DMS 273 treated with DMSO at 0.1 percent for 48 hours (cell line): ENCODE measurements at places on chromosomes 4 and X.

DNA sequence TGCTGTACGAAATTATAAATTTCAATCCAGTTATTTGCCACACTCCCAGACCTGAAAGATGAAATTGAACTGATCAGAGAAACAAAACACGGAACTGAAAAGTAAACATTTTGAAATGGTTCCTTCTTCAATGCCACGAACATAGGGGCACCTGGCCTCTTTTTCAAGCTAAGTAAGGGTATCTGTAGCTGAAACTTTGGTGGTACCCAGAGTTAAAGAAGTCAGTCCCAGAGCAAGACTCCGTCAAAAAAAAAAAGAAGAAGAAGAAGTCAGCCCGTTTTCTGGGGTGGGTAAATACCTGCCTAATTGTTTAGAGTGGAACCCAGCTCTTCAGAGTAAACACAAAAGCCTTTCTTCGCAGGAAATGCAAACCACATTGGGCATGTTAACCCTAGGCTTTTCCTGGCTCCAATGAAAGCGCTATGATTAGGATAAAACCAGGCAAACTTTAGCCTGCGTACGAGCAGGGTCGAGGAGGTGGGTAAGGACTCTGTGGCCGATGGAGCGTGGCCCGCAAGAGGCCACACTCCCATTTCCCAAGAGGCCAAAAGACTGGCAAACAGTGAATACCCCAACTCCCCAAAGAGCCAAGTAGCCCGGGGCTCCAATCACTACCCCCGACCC lies 1.3 kb downstream of the ANTXR2 start:
- no peak for DNase-seq

GRCh38 chr4:118835571-118836300 lies at the start of gene SEC24D:
TSS of gene SEC24D (minus strand) at chr4:118836126. CDS start at chr4:118833696, 2,430 bp downstream.
- DNase-seq, result peak; percentile 50

GRCh38 chrX:123961268-123962005 lies at the start of gene STAG2:
TSS of gene STAG2 (plus strand) at chrX:123961706. CDS start at chrX:124022628, 60,922 bp downstream.
- peak; percentile 73 for DNase-seq

DNA sequence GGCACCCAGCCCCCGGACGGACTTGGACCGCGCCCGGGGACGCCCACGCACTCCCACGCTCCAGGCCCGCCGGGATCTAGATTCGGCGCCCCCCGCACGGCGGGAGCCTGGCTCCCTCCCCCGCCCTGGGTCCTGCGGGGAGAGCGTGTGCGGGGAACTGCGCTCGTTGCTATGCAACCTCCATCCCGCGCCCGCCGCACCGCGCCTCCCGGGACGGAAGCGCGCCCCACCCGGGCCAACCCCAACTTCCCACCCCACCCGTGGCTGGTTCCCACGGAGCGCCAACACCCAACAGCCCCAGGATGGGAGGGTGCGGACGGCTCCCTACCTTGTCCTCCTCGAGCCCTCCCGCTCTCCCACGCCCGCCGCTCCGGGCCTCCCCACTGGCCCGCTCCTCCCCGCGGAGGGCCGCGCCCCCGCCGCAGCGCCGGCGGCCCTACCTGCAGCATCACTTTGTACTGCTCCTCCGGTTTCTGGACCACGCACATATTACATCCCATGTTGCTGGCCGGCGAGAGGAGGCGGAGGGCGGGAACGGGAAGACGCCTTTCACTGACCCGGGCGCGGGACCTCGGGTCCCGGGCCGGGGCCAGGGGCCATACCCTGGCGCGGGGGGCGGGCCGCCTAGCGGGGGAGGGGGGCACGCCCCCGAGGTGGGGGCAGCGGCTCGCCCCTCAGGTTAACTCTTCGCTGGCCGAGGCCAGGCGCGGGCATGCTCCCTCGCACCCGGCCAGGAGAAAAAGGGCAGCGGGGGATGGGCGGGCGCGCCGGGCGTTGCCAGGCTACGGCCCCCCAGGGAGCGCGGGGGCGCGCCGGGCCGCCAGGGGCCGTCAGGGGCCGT lies at the start of gene PDZD4:
Gene PDZD4, minus strand, starts transcription at position 746 of the 841 bp plus-strand sequence. Its CDS starts 246 bp downstream, at position 500.
- no peak for DNase-seq

DNA sequence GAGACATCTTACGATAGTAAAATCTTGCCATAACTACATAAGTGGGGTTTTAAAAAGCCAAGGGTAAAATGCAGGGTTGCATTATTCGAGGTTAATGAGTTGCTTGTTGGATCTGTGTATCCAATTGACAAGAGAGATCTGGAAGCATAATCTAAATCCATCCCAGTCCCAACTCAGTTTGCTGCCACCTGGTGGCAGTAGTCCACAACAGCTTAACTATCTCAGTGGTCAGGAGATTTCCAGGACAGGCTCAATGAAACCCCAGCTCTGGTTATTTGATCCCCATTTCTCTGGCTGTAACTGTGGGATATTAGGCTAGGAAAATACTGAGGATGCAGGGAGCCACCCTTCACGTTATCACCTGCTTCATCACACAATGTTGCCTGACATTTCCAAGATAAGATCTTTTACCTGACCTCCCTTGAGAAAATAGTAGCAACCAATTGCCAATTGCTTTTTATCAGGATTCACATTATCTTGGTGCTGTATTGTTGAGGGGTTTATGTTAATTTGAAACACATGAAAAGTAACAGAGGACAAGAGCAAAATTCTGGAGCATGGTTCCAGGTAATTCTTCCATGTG lies 88.2 kb upstream of the TNIP3 start:
- peak; percentile 1 for DNase-seq

GRCh38 chrX:141405853-141406492 lies 163.7 kb upstream of the SPANXC start:
- no peak for DNase-seq

GRCh38 chrX:130321550-130321949 lies 18.2 kb upstream of the SLC25A14 start:
- no peak for DNase-seq

- DNase-seq, result no peak
Measured at GRCh38 chr4:10131202-10131601, 14.6 kb upstream of the WDR1 start.

DNA sequence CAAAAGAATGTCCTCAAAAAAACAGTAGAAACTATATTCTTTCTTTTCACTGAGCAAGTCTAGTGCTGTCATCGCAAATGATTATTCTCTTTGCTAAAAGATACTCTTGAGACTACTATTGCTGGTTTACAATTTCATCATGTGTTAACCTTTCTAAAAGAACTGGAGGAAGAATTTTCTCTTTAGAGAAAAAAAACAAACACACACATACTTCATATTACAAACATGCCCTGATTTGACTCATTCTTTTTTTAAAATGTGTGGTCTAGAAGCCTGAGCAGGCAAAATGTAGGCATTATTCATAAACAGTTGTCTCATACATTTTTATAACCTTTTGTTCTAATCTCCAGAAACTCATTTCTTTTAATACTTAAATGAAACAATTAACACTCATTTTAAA lies 60.6 kb upstream of the FAT4 start:
- DNase-seq, result no peak

- no peak for DNase-seq
Measured at GRCh38 chrX:155998116-155998515, 620 bp downstream of the IL9R start.

GRCh38 chrX:130085551-130086446 lies 24.5 kb downstream of the ELF4 start:
- DNase-seq, result no peak

DNA sequence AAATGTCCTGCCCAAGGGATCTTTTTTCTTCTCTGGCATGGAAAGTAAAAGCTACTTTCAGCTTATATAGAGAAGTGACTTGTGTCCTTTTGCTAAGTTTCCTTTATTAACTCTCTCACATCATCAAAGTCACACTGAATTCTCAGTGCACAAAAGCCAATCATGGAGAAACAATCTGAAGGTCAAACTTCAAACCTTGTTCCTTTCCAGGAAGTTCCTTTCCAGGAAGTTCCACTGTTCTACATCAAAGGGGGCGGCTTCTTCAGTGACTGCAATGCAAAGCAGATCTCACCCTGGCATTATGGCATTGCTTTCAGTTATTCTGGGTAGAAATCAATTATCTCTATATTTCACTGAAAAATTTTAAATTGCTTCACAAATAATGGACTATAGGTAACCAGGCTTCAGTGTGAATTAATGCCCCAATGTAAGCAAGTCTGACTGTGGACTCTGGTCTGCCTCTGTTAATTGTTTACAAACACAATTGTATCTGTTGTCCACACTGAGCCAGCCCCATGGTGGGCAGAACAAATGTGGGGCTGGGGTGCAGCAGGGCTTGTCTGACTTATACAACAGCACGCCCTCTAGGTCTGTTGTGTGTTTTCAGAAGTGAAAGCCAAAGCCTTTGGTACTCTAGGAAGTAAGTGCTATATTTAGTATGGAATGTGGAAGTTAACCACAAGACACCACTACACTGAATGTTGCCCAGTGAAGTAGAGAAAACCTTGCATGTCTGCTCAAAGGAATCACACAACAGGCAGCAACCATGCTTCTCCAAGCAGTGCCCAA lies 98.8 kb downstream of the CDS1 start:
- DNase-seq, result no peak

GRCh38 chr4:39657465-39657864 lies 18.8 kb upstream of the SMIM14 start:
- DNase-seq, result no peak

DNA sequence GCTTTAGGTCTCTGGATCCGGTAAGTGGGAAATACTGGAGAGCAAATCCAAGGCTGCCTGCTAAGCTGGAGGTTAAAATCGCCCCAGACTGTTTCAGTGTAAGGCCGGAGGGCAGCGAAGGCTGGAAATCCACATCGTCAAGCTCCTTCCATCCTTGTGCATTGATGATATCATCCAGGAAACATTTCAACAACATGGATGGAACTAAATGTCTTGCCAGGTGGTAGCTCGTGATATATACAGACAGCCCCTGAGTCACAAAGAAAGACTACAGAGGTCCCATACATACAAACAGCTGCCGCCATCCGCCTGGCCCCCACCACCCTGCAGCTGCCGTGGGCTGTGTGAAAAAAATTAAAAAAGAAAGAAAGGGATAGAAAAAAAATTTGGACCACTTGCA lies 148.9 kb upstream of the RBPJ start:
- DNase-seq, result no peak

GRCh38 chrX:127390316-127390715 lies 570.8 kb downstream of the PRR32 start:
- DNase-seq, result no peak

GRCh38 chr4:48131736-48132135 lies 2.3 kb downstream of the TXK start:
- no peak for DNase-seq

DNA sequence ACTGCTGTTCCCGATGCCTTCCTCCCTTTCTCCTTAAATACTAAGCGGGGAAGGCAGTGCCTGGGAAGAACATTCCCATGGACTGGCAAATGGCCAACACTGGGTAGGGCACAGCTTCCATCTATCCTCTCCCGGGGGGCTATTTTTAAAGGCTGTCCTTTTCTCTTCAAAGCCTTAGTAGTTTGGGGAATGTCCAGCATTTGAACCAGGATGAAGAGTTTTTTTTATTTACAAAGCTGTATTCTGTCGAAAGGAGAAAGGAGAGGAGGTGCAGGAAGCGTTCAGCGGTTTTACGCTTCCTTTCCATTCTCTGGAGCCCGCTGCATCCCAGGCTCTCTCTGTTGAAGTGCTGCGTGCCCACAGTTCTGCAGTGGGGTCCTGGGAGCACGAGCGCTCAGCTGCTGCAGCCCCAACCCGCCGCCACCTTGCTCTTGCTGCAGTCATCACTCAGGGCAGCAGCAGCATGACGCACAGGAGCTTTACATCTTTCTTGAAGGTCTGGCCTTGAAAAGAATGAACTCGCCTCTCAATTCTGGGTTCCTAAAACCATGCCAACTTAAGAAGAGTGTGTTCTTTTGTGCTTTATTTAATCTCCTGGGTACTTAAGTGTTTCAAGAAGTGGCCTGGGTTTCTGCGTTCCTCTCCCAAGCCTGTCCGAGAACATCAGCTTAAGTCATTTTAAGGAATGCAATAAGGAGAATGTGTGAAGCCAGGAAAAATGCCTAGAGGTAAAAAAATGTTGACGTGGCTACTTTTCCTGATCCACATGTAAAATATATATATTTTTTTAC lies 427.2 kb downstream of the MAPK10 start:
- no peak for DNase-seq

GRCh38 chr4:120720354-120720934 lies 202.1 kb downstream of the PRDM5 start:
- DNase-seq, result no peak

GRCh38 chrX:65677954-65678469 lies 10.6 kb downstream of the MSN start:
- DNase-seq, result no peak

DNA sequence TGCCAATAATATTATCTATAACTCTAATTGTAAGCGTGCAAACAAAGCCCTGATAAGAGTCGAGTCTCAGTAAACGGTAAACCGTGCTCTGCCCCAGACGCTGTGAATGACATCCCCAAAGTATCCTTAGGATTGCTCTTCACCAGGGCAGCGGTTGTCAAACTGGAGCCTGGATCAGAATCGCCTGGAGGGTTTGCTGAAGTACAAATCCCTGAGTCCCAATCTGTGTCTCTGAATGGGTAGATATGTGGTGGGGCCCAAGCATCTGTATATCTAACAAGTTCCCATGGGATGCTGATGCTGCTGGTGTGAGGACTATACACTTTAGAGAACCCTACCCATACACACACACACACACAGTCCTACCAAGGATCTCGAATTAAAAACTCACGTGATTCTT lies 813 bp upstream of the APBB2 start:
- no peak for DNase-seq

- no peak for DNase-seq
Measured at GRCh38 chr4:4609622-4610334, 67.9 kb upstream of the STX18 start.

GRCh38 chr4:17272154-17272553 lies 239.7 kb downstream of the QDPR start:
- no peak for DNase-seq

GRCh38 chr4:65050786-65051185 lies 619.5 kb downstream of the EPHA5 start:
- no peak for DNase-seq
